ENCODE measurements at places on chromosomes 12 and 14.

DNA sequence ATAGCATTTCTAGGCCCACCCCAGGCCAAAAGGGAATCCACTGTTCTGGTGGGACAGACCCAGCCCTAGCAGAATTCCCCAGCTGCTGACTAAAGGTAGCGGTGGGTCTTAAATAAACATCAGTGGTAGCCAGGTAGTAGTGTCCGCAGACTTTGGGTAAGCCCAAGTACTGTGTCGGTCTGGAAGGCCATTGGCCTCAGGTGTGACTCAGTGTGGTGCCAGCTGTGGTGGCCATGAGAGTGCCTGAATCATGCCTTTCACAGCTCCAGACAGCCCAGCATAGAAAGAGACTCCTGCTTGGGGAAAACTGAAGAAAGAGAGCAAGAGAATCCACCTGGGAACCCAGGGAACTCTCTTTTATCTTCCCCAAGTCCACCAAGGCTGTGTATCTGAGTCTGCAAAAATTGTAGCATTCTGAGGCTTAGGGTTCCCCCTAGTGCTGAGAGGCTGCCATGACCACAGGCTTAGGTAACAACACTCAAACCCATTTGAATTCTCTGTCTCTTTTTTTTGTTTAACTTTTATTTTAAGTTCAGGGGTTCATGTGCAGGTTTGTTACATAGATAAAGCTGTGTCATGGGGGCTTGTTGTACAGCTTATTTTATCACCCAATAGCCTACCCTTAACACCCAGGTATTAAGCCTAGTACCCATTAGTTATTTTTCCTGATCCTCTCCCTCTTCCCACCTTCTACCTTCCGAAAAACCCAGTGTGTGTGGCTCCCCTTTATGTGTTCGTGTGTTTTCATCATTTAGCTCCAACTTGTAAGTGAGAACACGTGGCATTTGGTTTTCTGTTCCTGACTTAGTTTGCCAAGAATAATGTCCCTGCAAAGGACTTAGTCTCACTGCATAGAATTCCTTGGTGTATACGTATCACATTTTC, 16.7 kb upstream of the CD163L1 start:
- no peak for DNase-seq

- no peak for DNase-seq
These were observed 131.4 kb upstream of the CCDC175 start for GRCh38 chr14:59707778-59708561.

DNA sequence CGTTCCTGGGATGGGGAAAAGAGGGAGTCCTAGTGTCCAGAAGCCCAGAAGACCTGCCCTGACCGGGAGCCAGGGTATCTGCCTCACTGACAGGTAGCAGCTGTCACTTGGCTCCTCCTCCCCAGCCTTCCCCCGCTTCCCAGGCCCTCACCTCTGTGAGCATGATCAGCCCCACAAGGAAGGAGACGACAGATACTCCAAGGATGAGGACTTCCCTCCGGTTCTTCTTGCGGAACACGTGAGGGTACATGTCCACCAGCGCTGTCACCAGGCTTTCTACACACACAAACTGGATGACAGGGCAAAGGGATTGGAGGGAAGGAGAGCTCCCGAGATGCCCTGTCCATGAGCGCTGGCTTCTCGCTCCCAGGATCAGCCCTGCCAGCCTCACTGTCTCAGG, 9.9 kb upstream of the SLC6A12 start:
- DNase-seq: no peak

- DNase-seq: no peak
These were observed 7.7 kb downstream of the ATF7IP start for GRCh38 chr12:14373217-14373616.

DNA sequence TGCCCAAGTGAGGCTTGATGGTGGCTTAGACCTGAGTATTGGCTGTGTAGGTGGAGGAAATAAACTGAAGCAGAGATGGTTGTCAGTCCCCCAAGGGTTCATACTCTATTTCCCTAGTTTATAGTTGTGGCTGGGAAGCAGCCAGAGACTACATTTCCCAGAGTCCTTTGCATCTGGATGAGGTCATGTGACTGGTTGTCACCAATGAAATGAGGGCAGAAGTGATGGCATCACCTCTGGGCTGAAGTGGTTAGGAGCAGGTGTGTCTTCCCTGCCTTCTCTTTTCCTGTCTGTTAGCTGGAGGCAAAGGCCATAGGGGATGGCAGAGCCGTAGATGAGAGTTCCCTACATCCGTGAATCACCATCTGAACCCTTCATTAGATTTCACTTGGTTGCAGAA, 16.3 kb upstream of the NOS1 start:
- DNase-seq: no peak

DNA sequence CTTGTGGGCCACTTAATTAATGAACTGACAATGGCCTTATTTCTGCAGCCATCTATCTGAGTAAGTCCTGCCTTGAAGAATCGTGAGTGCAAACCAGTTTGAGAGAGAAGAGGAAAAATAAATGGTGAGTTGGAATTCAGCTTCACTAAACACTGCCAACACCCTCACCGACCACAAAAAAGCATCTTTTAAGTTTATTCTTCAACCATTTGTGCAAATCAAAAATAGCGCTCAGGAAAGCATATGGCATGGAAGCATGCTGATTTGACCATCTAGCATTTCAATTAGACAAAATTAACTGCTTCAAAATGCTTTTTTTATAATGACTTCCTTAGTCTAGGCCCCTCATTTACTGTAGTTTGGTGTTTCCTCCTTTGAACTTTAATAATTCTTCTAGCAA, 294.0 kb downstream of the PPFIA2 start:
- no peak for DNase-seq

- no peak for DNase-seq
These were observed 98.0 kb upstream of the PLEKHG7 start for GRCh38 chr12:92604786-92605185.

Data from activated naive CD4-positive, alpha-beta T cell (primary cell).